Retina (tissue), 1 donor: ENCODE measurements at places on chromosomes 7 and 10.

DNA sequence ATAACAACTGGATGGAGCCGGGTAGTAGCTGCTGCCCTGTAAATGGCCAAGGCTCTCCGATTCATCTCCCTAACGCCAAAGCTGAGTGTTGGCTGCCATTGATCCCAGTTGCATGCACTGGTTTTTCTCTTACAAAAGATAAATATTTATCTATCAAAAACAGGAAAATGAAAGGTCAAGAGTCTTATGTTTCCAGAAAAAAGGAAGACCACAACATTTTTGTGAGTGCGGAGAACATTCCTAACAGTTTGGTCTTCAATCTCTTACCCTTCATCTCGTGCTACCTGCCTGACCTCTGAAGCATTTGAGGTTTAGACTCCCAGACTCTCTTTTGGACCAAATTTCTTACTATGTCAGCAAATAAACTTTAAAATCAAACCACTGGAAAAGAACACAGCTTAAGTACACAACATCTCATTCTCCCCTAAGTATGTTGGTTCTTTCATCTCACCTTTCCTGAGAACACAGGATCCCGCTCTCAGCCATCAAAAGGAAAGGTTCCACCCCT lies 61.6 kb downstream of the SORBS1 start:
- no peak for DNase-seq

DNA sequence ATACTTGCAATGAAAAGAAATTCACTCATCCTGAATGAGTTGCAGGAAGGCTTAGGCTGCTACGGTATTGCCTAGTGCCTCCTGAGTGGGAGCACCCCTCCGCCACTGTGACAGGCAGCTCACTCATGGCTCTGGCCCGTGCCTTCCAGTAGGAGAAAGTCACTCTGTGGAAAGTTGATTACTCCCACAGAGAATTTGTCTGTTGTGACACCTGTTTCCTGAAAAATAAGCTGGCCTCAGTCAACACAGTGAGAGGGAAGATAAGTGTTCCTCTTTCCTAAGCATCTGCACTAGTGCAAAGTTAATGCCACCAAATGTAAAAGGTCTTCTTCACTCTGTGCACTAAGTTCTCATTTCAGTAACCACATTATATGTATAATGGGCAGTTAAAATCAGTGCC lies 158.8 kb upstream of the INHBA start:
- DNase-seq: no peak

- DNase-seq: no peak
These were observed 85.1 kb downstream of the PRPF18 start for GRCh38 chr10:13671904-13672303.

DNA sequence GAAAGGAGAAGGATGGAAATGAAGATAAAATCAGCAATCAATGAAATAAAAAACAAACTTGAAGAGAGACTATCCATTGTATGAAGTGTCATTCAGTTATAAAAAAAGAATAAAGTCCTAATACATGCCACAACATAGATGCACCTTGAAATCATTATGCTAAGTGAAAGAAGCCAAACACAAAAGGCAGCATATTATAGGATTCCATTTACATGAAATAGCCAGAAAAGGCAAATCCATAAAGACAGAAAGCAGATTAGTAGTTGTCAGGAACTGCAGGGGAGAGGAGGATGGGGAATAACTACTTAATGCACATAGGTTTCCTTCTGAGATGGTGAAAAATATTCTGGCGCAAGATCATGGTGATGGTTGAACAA lies 6.6 kb upstream of the PON1 start:
- no peak for DNase-seq

- no peak for DNase-seq
These were observed 116.5 kb downstream of the ATXN7L1 start for GRCh38 chr7:105759670-105760550.

DNA sequence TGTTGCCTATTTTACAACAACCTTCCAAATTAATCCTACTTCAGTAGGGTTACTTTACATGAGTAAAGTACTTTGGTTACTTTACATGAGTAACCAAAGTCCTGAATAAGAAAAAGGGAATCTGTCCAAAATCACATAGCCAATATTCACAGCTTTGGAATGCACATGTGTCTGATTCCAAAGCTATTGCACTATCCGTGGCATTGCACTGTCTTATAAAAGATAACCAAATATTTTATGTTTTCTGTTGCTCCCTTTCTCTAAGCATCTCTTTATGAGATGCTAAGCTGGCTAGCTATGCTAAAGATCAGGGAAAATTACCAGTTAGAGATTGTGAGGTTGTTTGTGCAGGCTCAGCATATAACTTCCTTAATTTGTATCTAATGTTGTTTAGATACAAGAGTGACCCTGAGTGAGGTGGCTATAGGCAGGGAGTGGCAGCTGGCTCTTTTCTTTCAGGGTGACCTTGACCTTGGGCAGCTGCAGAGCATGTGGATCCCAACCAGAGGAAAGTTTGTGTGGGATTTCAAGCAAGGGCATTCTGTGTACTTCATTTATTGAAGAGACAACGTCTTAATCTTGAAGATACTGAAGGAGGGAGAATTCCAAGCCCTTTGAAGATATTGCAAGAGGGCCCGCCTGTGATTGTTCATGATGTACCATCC lies 366.1 kb upstream of the ANKRD30A start:
- DNase-seq: no peak

DNA sequence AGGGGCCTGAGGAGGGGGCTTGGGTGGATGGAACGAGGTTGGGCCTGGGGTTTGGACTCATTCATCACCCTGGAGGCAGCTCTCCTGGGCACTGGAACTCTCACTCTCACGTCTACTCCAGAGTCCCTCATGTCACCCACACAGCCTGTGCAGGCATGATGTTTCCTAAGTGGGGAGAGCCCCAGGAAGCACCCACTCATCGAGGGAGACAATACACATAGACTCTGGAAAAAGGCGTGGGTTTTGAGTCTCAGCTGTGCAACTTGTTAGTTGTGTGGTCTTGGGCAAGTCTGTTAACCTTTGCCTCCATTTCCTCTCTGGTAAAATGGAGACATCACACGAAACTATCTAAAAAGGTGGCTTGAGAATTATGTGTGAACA lies 25.9 kb upstream of the RBM20 start:
- DNase-seq: no peak

GRCh38 chr10:23317416-23317815 lies 27.2 kb downstream of the C10orf67 start:
- no peak for DNase-seq

- no peak for DNase-seq
These were observed 243.6 kb downstream of the BICC1 start for GRCh38 chr10:58756130-58756719.

DNA sequence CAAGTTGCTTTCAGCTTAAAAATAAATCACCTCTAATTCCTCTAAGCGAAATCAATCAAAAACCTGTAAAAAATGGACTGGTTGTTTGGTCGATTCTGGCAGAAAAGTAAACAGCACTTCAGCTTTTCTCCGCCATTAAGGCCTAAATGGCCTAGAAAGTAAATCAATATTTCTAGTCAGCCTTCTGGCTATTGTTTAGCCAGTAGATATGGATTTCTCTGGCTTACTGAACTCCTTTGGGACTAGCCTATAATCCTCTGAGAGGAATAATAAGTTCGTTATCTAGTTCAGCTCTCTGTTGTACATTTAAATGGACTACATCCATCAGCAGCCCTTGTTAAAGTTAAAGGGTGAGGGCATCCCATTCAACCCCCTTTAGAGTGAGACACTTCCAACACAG lies 400.1 kb upstream of the ETV1 start:
- DNase-seq: no peak

GRCh38 chr7:21869785-21870402 lies 75.8 kb downstream of the CDCA7L start:
- DNase-seq: no peak

DNA sequence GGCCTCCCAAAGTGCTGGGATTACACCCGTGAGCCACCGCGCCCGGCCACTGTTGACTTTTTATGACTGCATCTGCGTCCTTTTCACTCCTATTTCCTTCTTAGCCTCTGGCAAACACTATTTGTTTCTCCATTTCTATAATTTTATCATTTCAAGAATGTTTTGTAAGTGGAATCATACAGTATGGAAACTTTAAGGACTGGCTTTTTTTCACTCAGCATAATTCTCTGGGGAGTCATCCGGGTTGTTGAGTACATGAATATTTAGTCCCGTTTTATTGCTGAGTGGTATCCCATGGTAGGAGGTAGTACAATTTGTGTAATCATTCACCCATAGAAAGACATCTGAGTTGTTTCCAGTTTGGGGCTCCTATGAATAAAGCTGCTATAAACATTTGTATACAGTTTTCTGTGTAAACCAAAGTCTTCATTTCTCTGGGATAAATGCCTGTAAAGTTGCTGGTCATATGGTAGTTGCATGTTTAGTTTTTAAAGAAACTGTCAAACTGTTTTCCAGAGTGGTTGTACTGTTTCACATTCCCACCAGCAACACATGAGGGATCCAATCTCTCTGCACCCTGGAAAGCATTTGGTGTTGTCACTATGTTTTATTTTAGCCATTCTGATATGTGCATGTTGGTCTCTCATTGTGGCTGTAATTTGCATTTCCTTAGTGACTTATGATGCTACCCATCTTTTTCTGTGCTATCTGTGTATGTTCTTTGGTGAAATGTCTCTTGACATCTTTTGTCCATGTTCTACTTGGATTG lies 139.6 kb upstream of the EEPD1 start:
- DNase-seq: no peak

GRCh38 chr7:111958896-111959295 lies 247.3 kb downstream of the DOCK4 start:
- peak; percentile 42 for DNase-seq

DNA sequence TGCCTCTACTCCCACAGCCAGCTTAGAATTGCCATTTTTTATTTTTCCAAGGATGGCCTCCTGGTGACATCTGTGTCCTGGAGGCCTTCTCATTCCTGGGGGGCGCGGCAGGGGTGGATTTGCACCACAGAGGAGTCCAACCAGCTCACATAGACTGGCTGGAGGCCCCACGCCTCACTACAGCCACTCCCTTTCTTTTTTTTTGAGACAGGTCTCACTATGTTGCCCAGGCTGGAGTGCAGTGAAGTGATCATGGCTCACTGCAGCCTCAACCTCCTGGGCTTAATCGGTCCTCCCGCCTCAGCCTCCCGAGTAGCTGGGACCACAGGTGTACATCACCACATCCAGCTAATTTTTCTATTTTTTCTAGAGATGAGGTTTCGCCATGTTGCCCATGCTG lies 57.6 kb upstream of the DOCK1 start:
- no peak for DNase-seq

- no peak for DNase-seq
These were observed 95.9 kb downstream of the PHF14 start for GRCh38 chr7:11069591-11069990.

DNA sequence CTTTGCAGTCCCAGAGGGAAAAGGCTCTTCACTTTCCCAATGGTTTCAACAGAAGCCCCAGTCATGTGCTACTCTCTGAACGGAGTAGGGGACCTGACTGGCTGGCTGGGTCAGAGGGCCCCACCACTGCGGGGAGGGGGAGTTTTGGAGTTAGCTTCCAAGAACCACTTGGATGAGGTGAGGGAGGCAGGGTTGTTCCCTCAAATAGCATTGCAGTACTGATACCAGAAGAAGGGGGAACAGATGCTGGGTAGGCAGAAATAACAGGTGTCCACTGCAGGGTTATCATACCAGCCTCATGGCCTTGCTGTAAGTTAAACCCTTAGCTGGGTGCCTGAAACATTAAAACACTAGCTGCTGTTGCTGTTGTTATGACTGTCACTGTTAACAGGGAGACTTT lies 131.3 kb downstream of the UBE2H start:
- DNase-seq: no peak

DNA sequence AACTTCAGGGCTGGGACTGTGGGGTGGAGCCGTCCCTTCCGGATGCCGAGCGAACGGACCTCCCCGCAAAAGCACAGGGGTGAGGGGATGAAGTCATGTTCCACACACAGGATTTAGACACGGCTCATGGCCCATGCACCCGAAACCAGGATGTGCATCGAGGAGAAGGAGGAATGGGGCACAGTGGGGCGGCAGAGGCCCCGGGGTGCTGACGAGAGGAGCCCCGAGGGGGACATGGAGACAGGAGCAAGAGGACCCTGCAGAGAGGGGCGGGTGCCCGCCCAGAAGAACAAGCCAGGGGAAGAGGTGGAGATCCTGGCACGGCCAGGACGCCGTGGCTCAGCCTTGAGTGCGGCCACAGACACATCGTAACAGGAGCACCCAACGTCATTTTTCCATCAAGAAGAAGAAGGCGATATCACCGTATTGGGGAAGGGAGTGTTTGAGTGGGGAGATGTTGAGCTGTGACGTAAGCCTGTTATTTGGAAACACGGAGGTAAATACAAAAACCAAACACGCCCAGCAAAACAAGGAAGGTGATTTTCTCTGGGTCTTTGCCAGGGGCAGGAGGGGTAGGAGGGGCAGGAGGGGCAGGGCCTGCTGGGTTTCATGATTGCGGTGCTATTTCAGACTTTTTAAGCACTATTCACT lies 25.3 kb upstream of the FOXL3 start:
- DNase-seq: no peak

- no peak for DNase-seq
These were observed 142.2 kb downstream of the TWIST1 start for GRCh38 chr7:18975276-18975675.

- no peak for DNase-seq
These were observed 26.0 kb upstream of the TMEM140 start for GRCh38 chr7:135121868-135122267.

DNA sequence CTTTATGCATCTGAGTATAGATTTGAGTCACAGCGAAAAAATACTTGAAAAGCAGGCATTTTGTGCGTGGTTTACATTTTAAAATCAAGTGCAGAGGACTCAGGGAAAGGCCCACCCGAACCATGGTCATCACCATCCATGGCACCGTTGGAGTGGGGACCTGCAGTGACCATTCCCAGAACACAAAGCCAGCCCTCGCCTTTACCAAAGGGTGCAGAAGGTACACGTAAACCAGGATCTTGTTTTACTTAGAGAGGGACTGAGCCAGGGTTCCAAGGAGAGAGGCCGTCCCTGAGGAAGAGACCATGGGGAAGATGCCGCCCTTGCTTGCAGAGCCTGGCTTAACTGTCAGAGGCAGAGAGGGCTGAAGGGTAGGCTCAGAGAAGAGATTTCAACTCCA lies 12.0 kb upstream of the CNPY1 start:
- DNase-seq: no peak

GRCh38 chr7:8155836-8156235 lies 106.1 kb downstream of the ICA1 start:
- no peak for DNase-seq

DNA sequence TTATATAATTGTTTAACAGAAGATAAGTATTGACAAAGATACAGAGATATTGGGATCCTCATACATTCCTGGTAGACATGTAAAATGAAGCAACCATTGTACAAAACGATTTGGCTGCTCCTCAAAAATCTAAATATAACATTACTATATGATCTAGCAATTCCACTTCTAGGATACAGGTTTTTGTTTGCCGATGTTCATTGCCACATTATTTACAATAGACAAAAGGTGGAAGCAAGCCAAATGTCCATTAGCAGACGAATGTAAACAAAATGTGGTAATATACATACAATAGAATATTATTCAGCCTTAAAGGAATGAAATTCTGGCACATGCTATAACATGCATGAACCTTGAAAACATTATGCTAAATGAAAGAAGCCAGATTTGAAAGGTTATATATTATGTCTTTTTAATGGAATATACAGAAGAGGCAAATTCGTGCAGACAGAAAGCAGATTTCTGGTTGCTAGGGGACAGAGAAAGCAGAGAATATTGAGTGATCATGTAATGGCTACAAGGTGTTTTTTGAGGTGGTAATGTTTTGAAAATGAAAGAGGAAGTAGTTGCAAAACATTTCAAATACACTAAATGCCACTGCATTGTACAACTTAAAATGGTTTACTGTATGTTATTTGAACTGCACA lies 44.9 kb downstream of the POLR1F start:
- DNase-seq: no peak
